ENCODE measurements at places on chromosomes 3 and 15.

- DNase-seq, result no peak
Measured at GRCh38 chr15:68363353-68363752, 68.6 kb downstream of the ITGA11 start.

GRCh38 chr3:45616158-45616557 is 21.6 kb downstream of the LIMD1 start:
- DNase-seq, result no peak

GRCh38 chr15:94749811-94750617 is 518.7 kb downstream of the MCTP2 start:
- no peak for DNase-seq

- DNase-seq, result no peak
Measured at GRCh38 chr3:188191460-188191859, 37.5 kb downstream of the LPP start.
